Omental fat pad (tissue), 4 donors: ENCODE measurements at places on chromosomes 6 and 20.

GRCh38 chr6:782141-782540 is 89.2 kb upstream of the EXOC2 start:
- DNase-seq, result no peak

DNA sequence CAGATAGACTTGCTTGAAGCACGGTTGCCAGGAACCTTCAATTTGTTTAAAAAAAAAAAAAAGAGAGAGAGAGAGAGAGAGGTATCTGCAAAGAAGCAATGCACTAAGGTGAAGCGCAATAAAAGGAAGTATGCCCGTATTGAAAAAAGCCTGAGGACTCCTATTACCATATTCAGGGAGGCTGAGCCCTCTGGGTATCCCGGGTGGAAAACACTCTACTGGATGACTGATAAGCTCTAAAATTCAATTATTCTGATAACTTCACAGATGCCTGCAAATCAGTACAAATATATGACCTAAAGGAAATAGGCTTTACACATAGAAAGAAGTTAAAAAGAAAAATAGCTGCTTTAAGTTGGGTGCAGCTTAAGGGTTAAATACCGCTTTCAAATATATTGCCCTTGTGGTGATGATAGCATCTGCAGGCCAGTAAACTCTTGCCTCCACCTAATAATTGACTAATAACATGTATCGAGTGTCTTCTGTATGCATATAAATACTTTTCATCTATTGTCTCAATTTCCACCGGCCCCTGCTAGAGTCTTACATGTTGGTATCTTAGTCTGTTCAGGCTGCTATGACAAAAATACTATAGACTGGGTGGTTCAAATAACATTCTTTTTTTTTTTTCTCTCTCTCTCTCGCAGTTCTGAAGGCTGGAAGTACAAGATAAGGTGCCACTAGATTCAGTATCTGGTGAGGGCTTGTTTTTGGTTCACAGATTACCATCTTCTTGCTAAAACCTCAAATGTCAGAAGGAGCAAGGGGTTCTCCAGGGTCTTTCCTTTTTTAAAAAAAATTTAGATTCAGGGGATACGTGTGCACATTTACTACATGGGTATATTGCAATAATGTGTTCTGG is 187.4 kb upstream of the JARID2 start:
- DNase-seq, result no peak

GRCh38 chr20:21125072-21125848 is 622 bp upstream of the KIZ start:
- DNase-seq, result no peak

GRCh38 chr6:150887978-150888563 is 22.6 kb downstream of the MTHFD1L start:
- no peak for DNase-seq

DNA sequence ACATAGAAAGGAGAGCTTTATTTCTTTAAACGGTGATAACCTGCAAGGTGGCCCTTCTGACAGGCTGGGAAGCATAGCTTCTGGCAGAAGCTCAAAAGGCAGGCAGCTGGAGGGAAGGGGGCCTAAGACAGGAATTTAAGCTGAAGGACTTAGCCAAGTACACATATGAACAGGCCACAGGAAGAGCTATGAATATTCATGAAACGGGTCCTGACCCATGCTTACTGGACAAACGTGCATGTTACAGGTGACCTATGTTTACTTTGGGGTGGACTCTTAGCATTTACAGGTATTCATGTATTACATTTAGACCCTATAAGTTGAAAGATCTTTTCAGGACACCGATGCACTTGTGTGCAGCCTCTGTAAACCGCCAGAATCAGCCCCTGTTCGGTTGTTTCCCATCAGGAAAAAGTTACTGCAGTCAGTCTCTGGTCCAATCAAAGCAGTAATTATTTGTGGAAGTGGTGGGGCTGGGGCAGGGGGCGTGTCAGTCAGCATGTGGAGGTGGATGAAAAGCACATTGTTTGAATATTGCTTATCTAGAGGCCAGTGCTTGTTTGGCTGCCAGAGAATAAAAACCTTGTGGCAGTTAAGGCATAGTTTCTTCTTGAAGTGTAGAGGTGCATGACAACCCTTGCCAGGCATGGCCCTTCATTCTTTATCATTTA is 2.9 kb upstream of the GZF1 start:
- DNase-seq, result no peak

DNA sequence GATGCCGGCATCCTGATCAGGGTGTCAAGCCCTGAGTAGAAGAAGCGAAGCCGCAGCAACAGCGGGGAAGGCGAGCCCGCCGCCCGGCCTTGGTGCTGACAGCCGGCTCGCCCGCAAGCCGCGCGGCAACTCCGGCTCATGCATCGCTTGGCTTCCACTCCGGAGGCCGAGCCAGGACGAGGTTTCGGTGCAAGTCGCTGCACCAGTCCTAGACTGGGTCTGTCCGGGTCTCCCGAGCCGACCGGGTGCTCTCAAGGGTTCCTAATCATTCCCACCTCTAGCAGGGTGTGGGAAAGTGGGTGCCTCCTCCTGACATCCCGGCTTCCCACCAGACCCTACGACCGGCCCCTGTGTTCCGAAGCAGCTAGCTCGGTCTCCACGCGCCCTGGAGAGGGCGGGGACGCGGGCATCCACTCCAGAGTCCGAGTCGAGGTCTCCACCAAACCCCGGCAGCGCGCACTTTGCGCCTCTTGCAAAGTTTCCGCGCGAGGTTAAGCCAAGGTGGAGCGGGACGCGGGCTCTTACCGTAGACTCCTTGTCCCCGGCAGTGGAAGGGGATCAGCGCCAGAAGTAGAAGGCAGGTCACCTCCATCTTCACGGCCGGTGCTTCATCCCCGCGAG is 1.4 kb downstream of the MDGA1 start:
- DNase-seq, result no peak

GRCh38 chr6:45933855-45934254 is 81.8 kb downstream of the CLIC5 start:
- DNase-seq, result no peak

DNA sequence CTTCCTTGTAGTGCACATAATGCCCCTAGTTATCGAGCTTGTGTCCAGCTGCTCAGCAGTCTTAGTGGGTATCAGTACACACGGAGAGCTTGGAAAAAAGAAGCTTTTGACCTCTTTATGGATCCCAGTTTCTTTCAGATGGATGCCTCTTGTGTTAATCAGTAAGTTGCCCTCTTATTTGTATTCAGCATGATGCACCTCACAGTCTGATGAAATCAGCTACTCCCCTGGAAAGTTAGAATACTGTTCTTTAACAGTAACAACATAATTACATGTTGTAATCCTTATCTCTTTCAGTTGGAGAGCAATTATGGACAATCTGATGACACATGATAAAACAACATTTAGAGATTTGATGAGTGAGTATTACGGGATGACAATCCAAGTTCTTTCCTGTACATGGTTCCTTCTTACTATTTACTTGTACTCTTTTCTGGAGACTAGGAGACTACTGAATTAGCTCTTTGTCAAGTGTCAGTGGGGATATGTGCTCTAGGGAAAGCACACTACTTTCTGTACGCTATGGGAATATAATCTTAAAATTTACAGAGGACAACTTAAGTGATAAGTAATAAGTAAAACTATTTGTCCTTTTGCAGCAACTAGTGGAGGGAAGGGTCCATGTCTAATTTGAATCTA is 39.1 kb downstream of the PGM3 start:
- DNase-seq, result no peak

- no peak for DNase-seq
These were observed 28.5 kb downstream of the B4GALT5 start for GRCh38 chr20:49685161-49685601.

DNA sequence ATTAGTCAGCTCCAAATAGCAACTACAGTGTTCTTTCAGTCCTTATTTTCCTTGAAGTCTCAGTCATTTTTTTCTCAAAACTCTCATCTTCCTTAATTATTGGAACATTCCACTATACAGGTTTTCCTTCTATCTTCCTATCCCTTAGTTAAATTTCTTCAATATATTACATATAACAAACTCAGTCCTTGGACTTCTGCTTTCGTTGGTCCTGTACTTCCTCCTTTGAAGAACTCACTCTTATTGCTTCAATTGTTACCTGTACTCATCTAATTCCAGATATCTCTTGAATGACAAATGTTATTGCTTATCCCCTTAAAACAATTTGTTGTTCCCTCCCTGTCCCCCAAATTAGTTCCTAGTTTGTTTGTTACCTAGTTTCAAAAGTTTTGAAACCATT is 67.7 kb upstream of the NOTCH4 start:
- no peak for DNase-seq

GRCh38 chr6:134634966-134635365 is 314.9 kb downstream of the ALDH8A1 start:
- no peak for DNase-seq

DNA sequence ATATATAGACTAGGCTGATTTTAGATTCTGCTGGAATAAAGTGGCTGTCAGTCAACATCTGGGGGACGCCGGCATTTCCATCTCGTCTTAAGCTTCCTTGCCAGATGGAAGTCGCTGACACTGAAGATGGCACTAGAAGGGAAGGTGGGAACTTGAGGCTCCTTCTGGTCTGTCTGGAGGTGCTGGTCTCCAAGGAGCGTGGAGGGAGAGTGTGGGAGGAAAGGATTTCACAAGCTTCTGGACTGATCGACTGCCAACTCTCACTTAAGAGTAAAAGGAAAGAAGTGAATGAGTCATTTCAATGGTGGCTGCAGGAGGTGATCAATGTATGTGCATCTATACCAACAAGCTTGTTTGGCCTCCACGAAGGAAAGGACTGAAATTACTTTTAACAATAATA is 40.4 kb downstream of the DUSP22 start:
- DNase-seq, result no peak

DNA sequence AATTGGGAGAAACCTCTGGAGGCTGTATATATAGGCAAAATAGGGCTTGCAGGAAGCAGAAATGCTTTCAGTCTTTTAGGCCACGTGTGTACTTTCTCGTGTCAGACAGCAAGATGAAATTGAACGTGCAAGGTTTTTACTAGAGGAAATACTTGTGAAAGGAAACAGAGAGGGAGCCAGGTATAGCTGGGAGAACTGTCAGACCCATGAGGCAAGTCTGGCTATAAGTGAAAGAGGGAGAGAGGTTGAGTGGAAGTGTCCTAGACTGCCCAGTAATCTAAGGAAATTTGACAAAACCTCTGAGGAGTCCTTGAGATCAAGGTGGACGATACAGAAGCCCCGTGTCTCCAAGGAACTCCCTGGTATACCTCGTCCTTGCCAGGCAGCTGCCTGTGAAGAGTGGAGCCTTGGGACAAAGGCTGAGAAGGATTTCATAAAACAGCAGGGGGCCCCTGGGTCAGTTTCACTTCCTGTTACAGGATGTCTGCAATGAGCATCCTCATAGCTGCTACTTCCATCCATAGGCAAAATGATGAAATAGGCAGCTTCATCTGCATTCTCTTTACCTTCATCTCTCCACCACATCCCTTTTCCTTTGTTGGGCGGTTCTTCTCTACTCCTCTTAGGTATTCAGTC is 114.4 kb upstream of the MAP3K7 start:
- no peak for DNase-seq

GRCh38 chr6:126907996-126908395 is 210.5 kb upstream of the RSPO3 start:
- DNase-seq, result no peak

DNA sequence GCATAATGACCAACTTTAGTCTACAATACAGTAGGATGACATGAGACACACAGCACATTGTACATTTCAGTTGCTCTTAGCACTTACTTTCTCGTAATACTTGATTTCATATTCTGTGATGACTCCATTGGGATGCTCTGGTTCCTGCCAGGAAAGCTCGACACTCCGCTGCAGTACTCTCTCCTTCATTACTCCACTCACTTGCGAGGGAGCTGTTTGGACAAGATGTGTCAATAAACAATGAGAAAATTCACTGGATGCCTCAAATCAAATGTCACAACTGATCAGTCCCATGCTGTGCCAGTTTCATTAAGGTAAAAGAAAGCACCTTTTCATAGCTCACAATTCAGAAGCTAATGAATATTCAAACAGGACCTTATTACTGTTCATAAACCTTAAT is 147.1 kb downstream of the EPHA7 start:
- DNase-seq, result no peak

GRCh38 chr6:132960720-132961119 is 146.4 kb downstream of the RPS12 start:
- no peak for DNase-seq

GRCh38 chr20:51386586-51386985 is 155.9 kb downstream of the NFATC2 start:
- no peak for DNase-seq

GRCh38 chr6:141248021-141248799 is 884.5 kb upstream of the GJE1 start:
- DNase-seq, result no peak

GRCh38 chr6:113120224-113120581 is 736.9 kb upstream of the MARCKS start:
- DNase-seq, result no peak

- DNase-seq, result no peak
These were observed 603.0 kb upstream of the NRSN1 start for GRCh38 chr6:23522792-23523547.

GRCh38 chr20:14375416-14375985 is 38.1 kb upstream of the FLRT3 start:
- no peak for DNase-seq

- no peak for DNase-seq
These were observed 10.4 kb upstream of the FRMD1 start for GRCh38 chr6:168089186-168090063.

- no peak for DNase-seq
These were observed 104.8 kb downstream of the ARID1B start for GRCh38 chr6:156881687-156882629.

DNA sequence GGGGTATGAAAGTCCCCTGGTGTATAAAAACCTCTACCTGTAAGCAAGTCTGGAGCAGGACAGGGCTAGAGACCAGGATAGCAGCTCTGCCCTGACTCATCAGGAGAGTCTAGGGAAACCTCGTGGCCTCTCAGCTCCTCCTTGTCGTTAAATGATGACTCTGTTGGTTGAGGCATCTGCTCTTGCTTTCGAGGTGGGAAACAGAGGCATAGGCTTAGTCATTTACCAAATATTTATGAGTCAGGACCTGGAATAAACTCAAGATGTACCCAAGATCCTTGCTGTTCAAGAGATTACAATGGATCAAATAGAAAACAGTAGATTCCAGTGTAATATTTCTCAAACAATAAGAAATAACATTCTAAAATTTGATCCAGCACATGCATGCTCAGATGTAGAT is 5.5 kb downstream of the MANBAL start:
- DNase-seq, result no peak

- DNase-seq, result no peak
These were observed 119.4 kb upstream of the PRND start for GRCh38 chr20:4602297-4602631.

GRCh38 chr6:25641940-25642666 is 9.9 kb upstream of the SCGN start:
- no peak for DNase-seq

DNA sequence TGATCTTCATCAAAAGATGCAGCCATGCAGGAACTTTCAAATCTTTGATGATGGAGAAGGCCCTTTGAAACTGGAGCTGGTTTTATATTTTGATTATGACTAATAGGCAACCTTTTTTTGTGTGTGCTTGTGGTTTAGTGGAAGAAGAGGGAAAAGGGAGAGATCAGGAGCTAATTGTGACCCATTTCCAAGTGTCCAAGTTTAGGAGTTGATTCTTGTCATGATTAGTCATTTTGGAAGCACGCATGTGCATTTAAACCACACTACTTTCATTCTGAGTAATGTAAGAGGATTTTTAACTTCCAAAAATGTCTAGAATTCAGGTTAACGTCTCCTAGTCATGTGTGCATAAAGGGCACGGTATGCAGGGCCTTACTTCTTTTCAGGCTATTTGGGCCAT is 3.5 kb downstream of the FOXO3 start:
- DNase-seq, result no peak
